Femur (tissue), 1 donor: ENCODE measurements at places on chromosomes 11 and 22.

DNA sequence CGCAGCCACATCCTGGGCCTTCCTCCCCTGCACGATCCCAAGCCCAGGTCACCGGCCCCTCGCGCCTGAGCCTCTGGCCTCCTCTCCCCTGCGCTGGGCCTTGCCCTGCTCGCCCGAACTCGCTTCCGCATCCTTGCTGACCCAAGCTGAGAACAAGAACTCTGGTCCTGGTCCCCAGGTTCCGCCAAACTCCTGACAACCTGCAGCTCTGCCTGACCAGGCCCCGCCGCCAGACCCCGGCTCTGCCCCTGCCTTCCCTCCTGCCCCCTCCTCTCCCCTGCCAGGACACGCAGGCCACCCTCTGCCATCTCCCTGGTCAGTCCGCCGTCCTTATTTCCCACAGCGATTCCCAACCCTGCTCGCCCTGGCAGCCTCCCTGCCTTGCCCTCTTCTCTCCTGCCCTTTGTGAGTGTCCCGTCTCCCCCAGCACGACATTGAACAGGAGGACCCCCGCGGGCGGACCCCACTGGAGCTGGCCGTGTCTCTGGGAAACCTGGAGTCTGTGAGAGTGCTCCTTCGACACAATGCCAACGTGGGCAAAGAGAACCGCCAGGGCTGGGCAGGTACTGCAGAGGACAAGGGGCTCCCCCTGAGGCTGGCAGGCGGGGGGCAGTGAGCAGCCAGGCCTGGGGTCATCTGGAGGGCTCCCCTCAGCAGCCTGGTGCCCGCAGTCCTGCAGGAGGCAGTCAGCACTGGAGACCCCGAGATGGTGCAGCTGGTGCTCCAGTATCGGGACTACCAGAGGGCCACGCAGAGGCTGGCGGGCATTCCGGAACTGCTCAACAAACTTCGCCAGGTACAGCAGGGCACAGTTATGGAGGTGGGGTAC is 762 bp downstream of the ANKRD13D start:
- DNase-seq, result no peak

DNA sequence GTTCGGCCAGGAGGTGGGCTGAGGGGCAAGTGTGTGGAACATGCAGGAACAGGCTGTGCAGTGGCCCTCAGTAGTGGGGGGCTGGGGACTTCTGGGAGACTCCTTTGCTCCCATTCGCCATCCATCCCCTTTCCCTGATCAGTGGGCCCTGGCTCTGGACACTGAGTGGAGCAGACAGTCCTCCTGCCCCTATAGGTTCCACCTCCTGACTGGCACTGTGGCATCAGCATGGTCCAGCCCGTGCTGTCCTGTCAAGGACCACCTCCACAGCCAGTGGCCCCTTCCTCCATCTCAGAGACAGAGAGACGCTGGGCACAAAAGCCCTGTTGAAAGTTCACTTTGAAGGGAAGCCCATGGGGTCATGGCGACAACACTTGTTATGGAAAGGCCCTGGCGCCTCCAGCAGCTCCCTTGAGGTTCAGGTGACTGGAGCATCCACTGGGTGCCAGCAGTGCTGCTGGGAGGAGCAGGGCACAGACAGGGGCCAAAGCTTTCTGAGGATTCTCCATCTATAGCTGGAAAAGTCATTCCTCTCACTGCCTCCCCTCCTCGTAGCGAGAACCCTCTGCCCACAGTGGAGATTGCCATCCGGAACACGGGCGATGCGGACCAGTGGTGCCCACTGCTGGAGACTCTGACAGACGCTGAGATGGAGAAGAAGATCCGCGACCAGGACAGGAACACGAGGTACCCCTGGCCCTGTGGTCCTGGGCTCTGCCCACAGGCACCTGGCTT is 5.6 kb downstream of the DERL3 start:
- DNase-seq, result peak; percentile 18

GRCh38 chr11:69878927-69879728 is 59.9 kb upstream of the FGF3 start:
- DNase-seq, result no peak

DNA sequence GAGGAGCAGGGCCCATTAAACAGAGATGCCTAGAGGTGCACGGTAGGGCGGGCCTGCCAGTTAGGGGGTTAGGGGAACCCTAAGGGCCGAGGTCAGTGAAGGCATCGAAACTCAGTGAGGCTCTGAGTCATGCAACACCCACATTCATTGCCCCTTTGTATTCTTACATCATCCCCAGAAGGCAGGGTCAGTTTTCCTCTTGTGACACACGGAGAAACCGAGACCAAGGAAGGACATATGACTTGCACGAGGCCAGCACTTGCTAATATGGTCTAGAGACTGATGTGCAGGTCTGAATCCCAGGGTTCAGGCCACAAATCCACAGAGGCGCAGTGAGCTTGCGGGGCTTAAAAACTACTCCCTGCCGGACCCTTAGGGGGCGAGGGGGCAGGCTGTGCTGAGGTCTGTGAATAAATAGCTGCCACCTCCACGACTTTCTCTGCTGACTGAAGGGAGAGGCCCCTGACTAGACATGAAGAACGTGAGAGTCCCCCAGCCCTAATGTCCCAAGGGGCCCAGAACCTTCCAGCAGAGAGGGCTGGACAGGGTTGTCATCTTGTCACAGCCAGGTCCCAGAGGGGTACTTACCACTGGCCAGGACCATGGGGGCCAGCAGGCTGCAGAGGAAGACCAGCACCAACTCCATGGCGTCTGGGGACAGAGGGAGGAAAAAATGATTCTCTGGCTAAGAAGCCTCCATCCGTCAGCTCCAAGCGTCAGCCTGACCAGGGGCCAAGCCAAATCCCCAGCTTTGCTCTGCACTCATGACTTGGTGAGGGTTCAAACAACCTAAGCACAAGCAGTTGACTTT is 17.8 kb upstream of the FXYD2 start:
- no peak for DNase-seq

GRCh38 chr11:64654958-64655541 is 64.0 kb downstream of the SLC22A12 start:
- no peak for DNase-seq

GRCh38 chr11:76388408-76388807 is 7.3 kb downstream of the GVQW3 start:
- no peak for DNase-seq

DNA sequence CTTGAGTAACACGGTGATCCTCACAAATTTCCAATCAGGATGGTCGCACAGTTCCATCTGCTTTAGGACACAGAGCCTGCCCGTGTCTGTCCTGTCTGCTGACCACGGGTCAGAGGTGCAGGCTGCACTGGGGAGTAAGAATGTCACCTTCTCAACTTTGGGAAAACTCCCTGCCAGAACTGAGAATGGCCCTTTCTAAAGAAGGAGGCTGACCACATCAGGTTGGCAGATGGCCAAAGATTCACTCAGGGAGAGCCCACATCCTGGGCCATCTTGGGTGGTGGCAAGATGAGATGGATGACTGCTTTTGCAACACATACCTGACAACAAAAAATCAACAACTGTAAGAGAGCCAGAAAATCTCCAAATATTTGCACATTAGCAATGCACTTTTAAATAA is 101.9 kb downstream of the IGLL1 start:
- no peak for DNase-seq

GRCh38 chr11:134248910-134249480 is 4.2 kb downstream of the THYN1 start:
- DNase-seq, result no peak

DNA sequence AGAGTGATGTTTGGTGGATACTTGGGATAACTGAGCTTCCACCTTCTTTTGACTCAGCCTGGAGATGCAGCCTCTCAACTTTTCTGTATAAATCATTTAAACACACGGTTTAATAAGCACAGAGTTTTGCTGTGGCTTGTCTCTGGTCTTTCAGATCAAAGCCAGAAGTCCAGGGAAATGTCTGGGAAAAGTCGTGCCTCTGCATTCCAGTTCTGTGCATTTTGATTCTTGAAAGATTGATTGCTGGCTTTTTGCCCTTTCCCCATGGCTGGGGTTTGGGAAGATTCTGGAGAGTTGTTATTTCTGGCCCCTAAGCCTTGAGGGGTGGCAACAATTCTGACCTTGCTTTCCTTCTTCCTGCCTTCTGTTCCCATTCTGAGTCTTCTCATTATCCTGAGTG is 154.1 kb downstream of the COMMD9 start:
- DNase-seq, result no peak

DNA sequence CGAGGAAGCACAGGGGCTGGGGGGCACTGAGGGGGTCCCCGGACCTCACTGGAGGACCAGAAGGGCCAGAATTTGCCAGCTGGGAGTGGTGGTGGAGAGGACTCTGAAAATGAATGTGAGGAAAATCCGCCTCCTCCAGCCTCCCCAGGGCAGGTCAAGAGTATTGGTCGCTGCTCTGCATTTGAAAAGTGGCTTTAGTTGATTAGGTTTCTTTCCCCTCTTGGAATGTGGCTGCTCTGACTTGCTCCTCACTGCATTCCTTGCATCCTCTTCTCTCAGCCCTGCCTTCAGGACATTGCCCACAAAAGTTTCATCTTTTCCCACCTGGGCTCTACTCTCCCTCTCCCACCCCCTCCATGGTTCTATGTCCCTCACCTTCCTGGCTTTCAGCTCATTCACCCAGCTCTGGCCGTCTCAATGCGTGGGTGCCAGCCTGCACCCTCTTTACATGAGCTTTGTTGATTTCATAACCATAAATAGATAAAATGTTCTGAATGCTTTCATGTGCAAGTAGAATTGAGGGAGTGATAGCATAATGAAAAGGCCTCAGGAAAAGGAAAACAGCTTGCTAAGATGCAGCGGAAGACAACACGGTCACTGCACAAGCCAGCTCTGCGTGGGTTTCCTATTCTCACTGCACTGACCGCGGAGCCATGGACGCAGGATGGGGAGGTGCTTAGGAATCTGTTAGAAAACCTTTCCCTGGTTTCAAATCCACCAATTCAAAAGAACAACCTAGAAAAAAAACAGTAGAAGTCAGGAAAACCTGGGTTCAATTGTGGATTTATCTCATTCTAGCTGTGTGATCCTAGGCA is 6.5 kb upstream of the NPAS4 start:
- no peak for DNase-seq

DNA sequence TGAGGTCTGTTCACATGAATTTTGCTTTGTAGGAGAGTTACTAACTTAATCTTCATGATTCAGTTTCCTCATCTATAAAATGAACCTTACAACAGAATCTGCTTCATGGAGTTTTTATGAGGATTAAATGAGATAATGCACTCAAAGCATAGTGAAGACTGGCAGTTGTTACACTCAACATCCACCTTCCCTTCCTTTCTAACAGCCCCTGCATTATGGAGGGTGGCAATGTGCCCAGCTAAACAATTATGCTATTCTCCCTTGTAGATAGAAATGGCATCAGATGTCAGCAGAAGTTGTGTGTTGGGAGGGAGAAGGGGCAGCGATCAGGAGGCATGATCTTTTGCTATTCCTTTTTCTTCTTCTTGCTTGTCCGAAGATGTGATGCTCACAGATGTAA is 6.5 kb downstream of the POU2AF1 start:
- DNase-seq, result no peak

DNA sequence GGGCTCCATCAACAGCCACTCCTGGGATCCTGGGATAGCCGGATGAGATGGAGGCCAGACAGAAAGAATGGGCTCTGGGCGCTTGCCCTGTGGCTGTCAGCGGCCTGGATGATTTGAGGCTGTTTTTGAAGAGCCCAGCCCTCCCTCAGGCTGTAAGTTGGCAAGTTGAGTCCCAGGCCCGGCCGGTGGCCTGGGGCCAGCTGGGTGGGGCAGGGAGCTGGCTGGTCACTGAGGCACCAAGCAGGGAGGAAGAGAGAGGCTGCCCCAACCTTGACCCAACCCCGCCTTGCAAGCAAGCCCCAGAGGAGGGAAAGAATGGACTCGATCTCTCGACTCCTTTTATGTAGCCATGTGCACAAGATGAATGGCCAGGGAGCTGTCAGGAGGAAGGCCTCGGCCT is 34.9 kb downstream of the RIBC2 start:
- DNase-seq, result peak; percentile 88

- DNase-seq, result no peak
Observed at GRCh38 chr22:17098379-17098819, 13.6 kb downstream of the IL17RA start.

DNA sequence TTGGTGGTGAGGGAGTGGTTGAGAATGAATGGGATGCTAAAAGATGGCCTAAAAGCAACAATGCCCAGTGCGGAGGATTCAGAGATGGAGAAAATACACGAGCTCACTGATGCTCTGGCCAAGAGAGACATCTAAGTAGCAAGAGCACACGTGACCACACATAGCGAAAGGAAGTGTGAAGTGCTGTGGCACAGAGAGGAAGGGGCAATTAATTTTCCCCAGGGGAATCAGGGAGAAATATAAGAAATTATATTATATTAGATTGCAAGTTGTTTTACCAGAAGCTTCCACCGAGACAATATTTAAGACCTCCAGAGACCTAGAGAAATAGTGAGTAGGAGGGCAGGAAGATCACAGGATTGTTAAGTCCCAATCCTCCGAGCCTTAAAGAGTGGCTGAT is 80.6 kb downstream of the RCN1 start:
- DNase-seq, result no peak

GRCh38 chr11:57904376-57904775 is 119.3 kb upstream of the OR9Q1 start:
- no peak for DNase-seq

DNA sequence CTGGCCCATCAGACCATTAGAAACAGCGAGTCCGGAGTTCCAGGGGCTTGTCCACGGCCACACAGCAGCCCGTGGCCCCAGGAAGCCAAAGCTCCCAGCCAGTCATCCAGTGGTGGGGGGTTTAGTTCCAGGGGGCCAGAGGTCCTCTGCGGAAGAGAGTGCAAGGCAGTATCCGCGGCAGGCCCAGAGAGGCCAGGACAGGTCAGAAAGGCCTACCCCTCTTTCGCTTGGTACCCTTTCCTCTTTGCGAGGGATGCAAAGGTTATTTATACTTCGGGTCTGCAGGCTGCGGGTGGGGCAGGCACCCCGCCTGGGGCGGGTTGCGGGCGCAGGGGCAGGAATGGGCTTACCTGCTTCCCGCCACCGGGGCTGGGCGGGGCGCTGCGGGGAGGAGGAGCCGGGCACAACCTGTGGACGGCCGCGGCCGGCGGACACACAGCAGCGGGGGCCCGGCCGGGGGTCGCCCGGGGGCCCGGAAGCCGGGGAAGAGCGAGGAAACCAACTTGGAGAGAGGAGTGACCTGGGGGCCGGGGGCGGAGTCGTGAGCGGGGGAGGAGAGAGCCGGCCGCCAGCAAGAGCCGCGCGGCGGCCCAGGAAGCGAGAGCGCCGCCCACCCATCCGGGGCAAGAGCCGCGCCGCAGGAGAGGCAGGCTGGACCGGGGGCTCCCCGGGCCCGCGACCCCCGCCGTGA is at the start of gene SH3BP1:
SH3BP1 (plus strand) TSS at position 600 of the 691 bp plus-strand sequence. CDS start 119 bp downstream, outside the sequence.
- DNase-seq, result peak; percentile 73

- DNase-seq, result no peak
Observed at GRCh38 chr11:67576735-67577475, 6.7 kb upstream of the GSTP1 start.

GRCh38 chr11:36635066-36635862 is 37.2 kb upstream of the RAG2 start:
- DNase-seq, result no peak

- peak; percentile 2 for DNase-seq
Observed at GRCh38 chr11:134485316-134485715, 73.3 kb upstream of the B3GAT1 start.

- DNase-seq, result no peak
Observed at GRCh38 chr11:65593518-65594414, 1.8 kb downstream of the KCNK7 start.

GRCh38 chr11:74786574-74786973 is 37.9 kb downstream of the RNF169 start:
- no peak for DNase-seq

- DNase-seq, result no peak
Observed at GRCh38 chr22:39546889-39547586, 14.5 kb upstream of the RPS19BP1 start.
